ENCODE measurements at places on chromosomes 2 and 18.

DNA sequence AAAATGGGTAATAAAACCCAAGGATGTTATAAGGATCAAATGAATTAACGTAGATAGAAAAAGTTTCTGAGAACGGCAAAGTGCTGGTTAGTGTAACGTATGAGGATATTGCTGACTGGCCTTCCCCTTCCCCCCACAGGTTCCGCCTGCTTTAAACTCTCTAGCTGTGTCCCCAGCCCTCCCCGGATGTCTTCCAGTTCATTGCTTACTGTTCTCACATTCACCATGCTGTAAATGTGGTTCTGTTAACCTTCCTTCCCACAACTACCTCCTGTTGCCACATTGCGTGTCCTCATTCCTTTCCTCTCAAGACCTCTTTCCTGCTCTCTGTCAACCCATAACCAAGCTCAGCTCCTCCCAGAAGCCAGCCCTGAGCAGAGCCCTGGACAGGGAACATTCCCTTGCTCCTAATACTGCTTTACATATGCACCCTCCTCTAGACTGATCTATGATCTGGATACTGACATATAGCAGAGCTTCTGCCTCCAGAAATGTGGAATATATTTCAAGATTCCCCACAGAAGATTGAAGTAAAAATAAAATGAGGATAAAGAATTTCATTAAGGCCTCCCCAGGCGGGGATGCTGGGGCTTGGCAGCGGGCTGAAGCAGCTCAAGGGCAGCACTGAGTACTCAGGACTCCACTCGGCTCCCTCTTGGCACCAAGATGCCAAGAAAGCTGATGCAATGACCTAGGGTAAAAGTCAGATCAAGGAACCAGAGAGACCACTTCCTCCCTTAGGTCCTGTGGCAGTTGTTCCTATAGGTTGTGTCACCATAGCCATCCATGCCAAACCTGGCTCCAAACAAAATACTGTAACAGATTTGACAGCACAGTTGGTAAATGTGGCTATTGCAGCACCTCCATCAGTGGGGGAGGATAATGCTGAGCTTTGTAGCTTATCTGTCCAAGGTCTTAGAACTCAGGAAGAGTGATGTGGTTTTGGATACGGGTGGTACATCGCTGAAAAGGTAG, 136.4 kb upstream of the PIK3C3 start:
- DNase-seq: no peak

DNA sequence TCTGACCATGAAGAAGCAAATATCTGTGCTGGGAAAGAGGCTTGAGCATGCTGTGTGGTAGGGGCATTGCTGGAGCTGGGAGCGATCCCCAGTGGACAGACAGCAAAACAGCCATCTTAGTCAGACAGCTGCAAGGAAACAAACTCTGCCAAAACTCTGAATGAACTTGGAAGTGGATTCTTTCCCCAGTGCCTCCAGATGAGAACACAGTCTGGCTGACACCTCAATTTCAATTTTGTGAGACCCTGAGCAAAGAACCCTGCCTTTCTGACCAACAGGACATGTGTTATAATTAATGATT, 23.2 kb upstream of the FAP start:
- DNase-seq: no peak

DNA sequence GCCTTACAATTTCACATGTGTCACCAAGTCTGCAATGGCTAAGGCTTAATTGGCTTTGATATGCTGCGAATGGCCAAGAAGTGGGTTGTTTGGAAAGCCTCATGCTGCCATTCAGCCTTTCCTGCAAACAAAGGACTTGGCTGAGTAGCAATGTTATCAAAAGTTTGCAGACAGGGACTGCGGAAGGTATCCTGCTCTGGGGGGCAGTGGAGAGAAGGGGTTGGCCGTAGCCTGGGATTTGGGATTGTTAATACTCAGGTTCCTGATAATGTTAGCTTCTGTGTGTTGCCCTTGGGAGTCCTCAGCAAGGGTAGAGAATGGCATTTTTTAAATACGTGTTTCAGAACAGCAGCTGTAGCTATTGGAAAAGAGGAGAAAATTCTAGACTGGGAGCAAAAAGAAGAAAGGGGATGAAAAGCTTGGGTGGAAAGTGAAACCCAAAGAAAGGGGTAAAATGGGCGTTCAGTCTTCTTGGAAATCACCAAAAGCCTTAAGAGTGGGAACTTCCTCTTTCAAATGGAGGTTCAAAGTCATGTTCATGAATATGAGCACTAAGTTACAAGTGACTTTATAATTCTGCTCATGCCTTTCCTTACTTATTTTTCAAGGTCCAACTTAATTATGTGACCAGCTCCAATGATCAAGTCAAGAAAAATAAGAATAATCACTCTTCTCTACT, 325.1 kb downstream of the RNF144A start:
- DNase-seq: no peak

DNA sequence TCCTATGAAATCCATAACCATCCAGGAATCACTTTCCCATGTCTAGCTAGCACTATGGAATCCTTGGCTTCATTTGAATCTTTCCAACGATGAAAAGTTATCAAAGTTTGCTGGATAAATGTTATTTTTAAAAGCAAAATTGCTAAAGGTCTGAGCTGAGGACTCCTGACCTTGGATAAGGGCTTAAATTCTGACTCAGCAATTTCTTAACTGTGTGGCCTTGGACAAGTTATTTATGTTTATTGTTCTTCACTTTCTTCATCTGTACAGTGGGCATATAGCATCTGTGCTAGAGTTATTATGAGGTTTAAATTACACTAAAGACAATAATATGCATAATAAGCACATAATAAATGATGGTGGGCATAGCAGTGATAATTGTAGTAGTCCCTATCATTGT, 227.5 kb downstream of the KCNS3 start:
- DNase-seq: no peak

- DNase-seq: no peak
Measured at GRCh38 chr2:59874971-59875755, 678.3 kb downstream of the BCL11A start.

GRCh38 chr2:219987830-219988229, 360.4 kb downstream of the SLC4A3 start:
- no peak for DNase-seq

DNA sequence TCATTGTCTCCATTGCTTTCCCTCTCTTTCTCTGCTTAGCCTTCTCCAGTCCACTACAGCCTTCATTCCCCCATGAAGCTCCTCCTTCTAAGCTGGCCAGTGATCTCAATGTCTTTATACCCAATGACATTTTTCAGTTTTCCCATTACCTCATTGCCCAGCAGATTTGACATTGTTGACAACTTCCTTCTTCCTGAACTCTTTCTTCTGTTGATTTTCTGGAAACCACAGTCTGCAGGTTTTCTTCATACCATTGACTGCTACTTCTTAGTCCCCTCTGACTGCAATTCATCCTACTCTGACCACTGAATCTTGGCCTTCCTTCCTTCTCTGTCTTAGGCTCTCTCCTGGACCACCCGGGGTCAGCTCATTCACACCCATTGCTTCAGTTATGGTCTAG, 22.9 kb upstream of the SPP2 start:
- no peak for DNase-seq

- DNase-seq: no peak
Measured at GRCh38 chr2:234768608-234769196, 183.1 kb upstream of the SH3BP4 start.

- DNase-seq: no peak
Measured at GRCh38 chr18:32753656-32754260, 19.1 kb downstream of the KLHL14 start.

GRCh38 chr2:129334696-129335410, 644.6 kb upstream of the RAB6C start:
- no peak for DNase-seq

DNA sequence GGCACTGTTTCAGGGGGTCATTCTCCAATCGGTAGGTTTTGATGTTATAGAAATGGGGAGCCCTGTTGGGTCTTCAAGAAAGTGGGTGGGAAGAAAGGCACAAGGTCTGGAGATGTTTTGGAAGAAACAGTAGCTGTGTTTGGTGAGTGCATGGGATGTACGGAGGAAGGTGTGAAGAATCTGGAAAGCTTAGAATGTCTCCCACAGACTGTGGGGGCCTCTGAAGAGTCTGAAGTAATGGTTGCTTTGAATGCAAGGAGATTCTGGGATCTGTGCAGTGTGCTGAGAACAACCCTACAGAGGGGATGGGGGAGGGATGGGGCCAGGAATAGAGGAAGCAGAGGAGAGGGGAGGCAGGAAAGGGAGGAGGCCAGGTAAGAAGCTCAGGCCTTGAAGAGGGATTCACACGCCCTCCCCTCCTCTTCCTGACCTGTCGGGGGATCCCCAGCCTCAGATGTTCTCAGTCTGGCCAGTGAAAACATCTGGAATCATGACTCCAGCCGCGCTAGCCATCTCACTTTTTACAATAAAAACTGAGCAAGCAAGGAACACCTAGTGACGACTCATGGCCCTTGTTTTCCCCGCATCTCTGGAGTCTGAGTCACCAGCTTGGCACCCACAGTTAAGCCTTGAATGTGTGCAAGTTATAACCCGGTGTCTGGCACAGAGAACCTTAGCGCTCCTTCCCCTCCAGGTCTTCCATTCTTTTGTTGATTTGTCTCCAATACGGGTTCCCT, 74.2 kb downstream of the SH3BP4 start:
- DNase-seq: no peak

DNA sequence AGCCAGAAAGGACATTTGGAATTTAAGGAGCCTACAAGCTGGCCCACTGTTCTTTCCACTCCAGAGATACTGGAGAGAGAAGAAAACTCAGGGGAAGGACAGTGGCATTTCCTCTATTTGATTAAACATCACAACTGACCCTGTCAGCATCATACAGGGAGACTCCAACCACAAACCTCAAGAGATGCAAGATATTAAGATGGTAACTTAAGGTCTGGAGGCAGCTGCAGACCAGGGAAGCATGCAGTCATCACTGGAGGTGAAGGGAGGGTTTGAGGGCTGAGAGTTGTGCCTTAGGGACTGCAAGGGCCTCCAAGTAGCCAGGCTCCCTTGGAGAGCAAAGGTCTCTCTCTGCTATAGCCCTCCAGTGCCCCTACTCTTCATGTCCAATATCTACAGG, 67.4 kb downstream of the RNF152 start:
- DNase-seq: no peak

DNA sequence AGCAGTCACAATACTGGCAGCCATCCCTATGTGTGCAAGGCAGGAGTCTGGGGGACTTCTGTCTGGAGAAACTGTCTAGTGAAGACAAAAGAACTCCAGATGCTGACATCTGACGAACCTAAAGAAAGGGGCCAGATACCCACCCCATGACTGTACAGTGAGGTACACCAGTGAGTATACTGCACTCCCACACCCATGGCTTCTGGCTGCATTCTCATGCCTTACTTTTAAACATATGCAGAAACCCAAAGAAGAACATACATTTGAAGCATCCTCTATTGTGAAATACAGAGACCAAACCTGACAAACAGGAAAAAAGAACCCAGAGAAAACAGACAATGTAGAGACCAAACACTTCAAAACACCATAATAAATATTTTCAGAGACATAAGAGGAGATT, 102.2 kb downstream of the ACTR3 start:
- DNase-seq: no peak

DNA sequence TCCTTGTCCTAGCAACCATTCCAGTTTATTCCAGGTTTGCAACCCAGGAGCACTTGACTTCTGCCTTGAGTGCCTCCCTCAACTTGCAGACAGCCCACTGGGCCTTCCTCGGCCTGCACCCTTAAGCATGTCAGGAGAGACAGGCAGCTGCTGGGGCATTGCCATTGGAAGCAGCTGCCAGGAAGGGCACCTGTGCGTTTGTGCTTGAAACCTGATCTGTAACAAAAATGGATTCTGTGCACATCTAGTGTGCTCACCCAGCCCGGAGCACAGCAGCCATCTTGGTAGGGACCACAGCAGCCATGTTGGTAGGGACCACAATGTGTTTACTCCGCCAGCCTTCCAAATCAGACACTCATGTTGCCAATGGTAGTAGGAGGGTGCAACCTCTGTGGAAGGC, 44.3 kb upstream of the GLI2 start:
- no peak for DNase-seq

- no peak for DNase-seq
Measured at GRCh38 chr2:101047075-101047766, 45.1 kb downstream of the RPL31 start.

- no peak for DNase-seq
Measured at GRCh38 chr2:158395166-158395565, 61.4 kb downstream of the CCDC148 start.

DNA sequence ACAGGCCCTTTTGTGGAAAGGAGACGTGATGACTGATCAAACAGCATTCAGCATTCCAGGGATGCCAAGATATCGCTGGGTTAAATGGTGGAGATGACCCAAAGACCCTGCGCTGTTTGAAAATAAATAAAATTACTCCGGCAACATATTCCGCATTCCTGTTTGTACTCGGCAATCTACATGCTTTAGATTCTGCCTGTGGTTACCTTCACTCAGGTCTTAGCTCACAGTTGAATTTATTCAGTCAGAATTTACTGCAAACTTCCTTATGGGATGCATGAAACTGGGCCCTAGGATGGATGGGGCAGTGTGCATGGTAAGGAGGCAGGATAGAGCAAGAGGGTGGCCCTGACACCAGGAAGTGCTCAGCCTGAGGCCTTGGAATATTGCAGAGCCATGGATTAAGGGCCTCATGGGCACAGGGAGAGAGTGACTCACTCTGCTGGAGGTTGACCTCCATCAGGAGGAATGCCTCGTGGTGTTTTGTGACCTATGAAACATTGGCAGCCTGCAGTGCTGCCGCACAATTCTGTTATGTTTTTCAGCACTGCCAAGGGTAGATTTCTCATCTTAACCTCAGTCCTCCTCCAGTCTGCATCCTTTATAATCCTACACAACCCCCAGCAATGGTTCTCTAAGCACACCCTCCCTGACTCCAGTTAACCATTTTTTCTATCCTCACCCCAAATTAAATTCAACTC, 321.4 kb downstream of the IRS1 start:
- no peak for DNase-seq

- no peak for DNase-seq
Measured at GRCh38 chr2:158725441-158725891, 69.7 kb upstream of the DAPL1 start.

DNA sequence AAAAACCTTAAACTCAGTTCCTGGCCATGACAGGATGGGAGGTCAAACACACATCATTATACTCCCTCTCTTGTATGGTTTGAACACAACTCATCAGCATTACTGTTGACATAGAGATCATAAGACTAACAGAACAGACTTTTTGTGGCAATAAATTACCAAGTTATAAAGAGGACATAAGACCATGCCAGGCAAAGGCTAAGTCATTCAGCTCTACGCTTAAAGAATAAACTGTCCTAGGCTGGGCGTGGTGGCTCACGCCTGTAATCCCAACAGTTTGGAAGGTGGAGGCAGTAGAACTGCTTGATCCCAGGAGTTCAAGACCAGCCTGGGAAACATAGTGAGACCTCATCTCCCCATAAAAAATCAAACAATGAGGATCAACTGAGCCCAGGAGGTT, 16.4 kb downstream of the NLRC4 start:
- DNase-seq: no peak

DNA sequence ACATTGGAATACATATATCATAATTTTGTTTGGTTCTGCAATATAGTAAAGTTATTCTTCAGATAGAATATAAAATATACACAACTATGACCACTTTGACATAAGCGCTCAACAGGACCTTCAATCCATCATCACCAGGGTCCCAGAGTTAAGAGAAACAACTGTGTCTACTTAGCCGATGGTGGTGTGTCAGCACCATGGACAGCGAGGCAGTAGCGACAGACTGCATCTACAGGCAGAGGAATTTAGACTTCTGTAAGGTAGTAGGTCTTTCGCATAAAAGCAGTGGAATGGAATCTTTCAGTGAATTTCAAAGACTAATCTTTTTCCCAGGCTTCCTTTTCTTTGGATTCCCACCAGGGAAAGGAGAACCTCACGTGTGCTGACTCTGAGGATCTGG, 20.5 kb upstream of the LRPPRC start:
- no peak for DNase-seq

Data from stimulated activated CD4-positive, alpha-beta T cell treated with anti-CD3 and anti-CD28 coated beads, Interleukin-1b, Interleukin-23, amount 100 ng/mL, for 4 hours (primary cell).